Fibroblast of skin of scalp (primary cell): ENCODE measurements at places on chromosomes 5 and 9.

GRCh38 chr9:93955981-93956784 is 1.0 kb upstream of the BARX1 start:
- DNase-seq = no peak

- no peak for DNase-seq
These were observed 29.6 kb upstream of the TAF1L start for GRCh38 chr9:32665101-32665500.

DNA sequence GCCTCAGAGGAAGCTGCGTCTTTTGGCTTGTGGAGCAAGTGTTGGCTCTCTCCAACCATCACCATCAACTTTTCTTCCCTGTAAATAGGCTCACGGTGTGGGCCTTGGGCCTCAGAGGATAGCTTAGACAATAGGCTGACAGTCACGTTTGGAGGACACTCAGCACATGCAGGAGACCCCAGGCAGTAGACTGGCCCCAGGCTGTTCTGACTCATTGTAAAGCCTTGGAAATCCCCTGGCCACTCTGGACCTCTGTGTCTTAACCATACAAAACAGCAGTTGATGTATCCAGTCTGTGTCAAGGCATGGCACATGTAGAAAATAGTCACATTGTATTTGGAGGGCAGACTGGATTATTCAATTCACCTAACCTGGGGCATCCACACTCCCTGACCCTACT is 18.6 kb downstream of the CD74 start:
- peak; percentile 6 for DNase-seq

DNA sequence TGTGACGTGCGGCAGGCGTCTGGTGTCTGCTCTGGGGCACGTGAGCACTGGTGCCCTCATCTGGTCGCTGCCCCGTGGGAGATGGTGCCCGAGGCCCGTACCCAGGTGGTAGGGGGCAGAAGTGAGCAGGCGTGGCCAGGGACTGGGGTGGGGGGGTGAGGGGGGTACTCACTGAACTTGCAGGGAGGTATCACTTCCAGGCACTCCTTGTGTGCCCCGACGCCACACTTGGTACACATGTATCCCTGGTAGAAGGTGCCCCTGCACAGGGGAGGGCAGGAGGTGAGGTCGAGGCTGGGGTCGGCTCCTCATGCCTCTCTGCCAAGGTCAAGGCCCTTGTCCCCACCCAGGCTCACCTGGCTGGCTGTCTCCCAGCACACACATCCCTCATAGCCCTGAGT is 45.2 kb upstream of the SARDH start:
- no peak for DNase-seq
